CD4-positive, alpha-beta T cell treated with Interleukin-21 for 1 hour (primary cell): ENCODE measurements at places on chromosomes 16 and 17.
A peak's percentile ranks its signal among the peaks of the same experiment; 100 is the strongest.

DNA sequence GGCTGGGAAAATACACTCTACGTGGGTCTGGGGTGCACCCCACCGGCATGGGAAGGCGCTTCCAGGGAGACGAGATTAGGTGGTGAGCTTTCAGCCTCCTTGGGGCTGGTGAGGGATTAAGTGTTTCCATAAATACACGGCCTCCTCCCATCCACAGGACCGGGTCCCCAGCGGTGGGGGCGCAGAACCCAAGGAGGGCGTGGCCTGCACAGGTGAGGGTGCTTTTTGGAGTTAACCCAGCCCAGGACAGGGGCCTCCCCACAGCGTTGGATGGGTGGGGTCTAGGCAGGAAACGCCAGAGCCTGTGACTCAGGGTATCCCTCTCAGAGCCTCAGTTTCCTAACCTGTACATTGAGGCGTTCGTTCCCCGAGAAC, 1.1 kb downstream of the C16orf74 start:
- DNase-seq = no peak

- no peak for DNase-seq
Observed at GRCh38 chr17:17884391-17885357, 47.9 kb upstream of the SREBF1 start.

GRCh38 chr16:47008174-47008573, 34.7 kb upstream of the DNAJA2 start:
- no peak for DNase-seq

GRCh38 chr17:27571563-27572352, 59.2 kb upstream of the LGALS9 start:
- no peak for DNase-seq

DNA sequence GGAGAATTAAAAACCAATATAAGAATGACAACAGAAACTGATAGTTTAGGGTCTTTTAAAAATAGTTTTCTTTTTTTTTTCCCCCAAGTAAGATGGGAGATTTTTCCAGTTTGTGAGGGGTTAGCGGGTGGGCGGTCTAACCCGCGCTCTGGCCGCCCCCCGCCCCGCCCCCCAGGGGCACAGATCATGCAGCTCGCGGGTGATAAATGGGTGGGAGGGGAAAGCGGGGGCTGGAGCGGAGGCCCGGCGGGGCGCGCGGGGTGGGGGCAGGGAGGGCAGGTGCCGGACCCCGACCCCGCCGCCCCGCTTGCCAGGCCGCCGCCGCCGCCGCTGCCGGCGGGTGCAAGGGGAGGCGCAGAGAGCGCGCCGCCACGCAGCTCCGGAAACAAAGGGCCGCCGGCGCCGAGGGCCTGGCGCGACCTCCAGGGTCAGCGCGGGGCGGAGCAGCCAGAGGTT, 60.1 kb upstream of the GSE1 start:
- no peak for DNase-seq

- DNase-seq = no peak
Observed at GRCh38 chr16:4071686-4072561, 44.3 kb downstream of the ADCY9 start.

DNA sequence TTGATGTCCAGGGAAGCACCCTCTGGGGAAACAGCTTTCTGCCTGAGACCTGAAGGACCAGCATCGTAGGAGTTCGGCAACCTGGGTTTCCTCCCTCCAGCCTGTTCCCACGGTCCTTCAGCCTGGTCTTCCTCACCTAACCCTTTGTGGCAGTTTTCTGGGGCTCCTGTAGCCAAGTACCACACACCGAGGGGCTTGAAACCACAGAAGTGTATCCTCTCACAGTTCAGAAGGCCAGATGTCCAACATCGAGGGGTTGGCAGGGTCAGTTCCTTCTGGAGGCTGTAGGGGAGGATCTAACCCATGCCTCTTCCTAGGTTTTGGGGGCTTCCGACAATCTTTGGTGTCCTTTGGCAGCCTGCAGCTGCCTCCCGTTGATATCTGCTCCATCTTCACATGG, 381.0 kb upstream of the TNRC6C start:
- no peak for DNase-seq

GRCh38 chr16:67651847-67652246, 6.9 kb downstream of the CARMIL2 start:
- DNase-seq = no peak

GRCh38 chr16:12016291-12016947, 39.9 kb downstream of the SNX29 start:
- no peak for DNase-seq

DNA sequence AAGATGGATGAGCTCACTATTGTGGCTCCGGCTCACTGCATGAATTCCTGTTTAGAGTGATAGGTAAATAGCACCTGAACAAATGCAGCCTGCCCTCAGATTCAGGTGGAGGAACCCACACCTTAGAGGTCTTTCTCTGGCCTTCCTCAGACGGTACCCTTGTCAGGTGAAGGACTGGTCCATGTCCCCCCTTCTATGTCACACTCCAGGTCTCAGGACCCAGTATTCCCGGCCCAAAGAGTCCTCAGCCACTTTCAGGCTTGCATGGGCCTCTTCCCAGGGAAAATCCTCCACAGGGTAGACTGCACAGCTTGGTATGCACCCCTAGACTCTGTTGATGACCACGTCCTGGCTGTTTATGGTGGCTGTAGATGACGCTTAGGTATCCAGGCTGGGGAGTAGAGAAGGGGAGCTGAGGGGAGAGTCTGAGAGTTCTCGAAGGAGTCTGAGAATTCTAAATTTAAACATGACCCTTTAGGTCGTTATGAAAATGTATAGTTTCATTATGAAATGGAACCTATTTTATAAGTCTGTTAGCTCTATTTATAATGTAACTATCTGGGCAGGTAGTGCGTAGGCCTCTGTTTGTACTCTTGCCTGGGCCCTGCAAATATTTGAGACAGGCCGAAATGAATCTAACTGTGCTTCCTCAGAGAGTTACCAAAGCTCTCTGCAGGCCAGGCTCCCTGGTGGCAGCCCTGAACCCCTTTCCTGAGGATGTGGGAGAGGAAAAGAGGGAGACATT, 32.5 kb upstream of the CCR7 start:
- peak; percentile 21 for DNase-seq

DNA sequence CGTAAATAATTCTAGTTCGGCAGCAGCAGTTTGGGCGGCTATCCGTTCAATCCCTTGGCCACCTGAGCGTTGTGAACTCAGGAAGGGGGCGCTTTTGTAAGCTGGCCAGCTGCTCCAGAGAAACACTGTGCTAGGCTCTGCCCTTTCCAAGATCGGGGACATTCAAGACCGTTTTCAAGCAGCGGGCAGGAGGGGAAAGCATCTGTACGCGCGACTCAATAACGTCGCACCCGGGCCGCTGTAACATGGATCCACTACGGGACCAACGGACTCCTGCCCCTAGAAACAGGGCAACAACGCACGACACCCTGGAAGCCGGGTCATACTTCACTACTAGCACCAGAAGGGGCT, 463 bp downstream of the TOP2A start:
- DNase-seq = no peak

DNA sequence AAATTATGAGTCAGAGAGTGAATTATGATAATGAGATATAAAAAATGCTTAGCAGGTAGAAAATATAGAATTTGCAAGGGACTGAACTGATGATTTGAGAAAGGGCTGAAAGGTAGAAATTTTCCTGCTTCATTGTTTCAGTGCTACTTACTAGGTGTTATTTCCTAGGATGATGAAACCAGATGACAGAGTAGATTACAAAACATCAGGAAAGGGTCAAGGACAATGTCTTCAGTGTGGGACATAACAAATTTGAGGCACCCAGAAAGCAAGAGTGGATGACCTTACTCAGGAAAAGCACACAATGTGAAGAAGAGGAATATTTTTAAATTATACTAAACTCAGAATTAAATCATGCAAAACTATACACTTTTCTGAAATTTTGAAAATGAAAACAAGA, 102.1 kb downstream of the SHCBP1 start:
- DNase-seq = no peak

GRCh38 chr17:35171834-35172233, 22.4 kb downstream of the SLC35G3 start:
- peak; percentile 50 for DNase-seq

DNA sequence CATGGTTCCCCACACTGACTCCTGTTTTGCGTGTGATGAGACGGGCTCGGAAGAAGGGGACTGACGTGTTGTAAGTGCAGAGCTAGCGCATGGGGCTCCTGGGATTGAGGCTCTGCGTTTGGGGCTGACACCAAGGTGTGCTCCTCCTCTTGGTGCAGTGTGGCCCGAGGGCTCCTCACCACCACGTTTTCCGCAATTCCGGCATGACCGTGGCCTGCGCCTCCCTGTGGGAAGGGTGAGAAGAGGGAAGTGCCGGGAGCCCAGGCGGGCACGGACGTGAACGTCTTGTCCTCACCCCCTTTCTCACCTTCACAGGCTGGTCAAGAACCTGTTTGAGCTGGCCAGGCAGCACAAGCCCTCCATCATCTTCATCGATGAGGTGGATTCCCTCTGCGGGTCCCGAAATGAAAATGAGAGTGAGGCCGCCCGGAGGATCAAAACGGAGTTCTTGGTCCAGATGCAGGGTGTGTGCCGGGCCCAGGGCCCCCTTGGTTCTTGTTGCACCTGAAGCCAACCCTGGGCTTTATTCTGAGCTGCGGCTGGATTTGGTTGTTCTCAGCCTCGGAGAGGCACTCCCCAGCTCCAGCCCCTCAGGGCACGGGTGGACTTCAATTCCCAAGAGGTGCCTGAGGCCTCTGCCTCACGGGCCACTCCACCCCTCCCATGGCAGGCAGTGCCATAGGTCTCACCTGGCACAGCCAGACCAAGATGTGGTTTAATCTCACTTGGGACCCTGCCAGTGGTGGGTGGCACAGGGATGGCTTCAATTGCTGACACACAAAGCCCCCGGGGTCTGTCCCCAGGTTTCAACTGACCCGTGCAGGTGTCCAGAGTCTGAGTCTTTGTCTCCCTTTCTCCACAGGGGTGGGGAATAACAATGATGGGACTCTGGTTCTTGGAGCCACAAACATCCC, 8.9 kb downstream of the VPS4A start:
- no peak for DNase-seq

DNA sequence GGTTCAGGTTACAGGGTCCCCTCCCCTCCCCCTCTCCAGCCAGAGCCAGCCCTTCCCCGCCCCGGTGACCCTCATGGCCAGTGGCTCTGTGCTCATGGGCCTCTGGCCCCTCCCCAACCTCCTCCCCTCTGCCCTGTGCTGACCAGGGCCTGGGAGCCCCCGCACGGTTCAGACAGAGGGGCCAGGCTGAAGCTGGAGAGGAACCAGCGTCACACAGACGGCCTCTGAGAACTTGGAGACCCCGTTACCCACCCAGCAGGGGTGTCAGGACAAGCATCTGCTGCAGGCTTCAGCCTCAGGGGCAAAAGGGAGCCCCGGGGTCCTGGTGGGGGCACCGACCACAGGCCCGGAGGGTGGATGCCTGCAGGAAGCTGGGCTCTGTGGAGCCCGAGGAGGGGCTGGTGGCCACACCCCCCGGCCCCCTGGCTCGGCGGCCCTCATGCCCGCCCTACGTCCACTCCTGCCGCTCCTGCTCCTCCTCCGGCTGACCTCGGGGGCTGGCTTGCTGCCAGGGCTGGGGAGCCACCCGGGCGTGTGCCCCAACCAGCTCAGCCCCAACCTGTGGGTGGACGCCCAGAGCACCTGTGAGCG, at the start of gene WFIKKN1:
Gene WFIKKN1 (plus strand): TSS at position 171 of the 591 bp plus-strand sequence. CDS start 269 bp downstream, at position 440.
- no peak for DNase-seq

GRCh38 chr16:10744370-10745030, 858 bp downstream of the NUBP1 start:
- DNase-seq = no peak

GRCh38 chr16:66131156-66131807, 235.2 kb upstream of the CDH5 start:
- no peak for DNase-seq

GRCh38 chr17:14305785-14306496, 5.1 kb downstream of the HS3ST3B1 start:
- no peak for DNase-seq

GRCh38 chr17:55416000-55416399, 5.6 kb downstream of the MMD start:
- DNase-seq = no peak

- DNase-seq = peak; percentile 70
Observed at GRCh38 chr16:11233727-11234376, 22.2 kb downstream of the SOCS1 start.

- peak; percentile 56 for DNase-seq
Observed at GRCh38 chr17:9021158-9021991, at the start of gene NTN1. Gene NTN1 (plus strand): TSS chr17:9021510. CDS start chr17:9022374, 864 bp downstream.

GRCh38 chr16:51500306-51500705, 349.2 kb upstream of the SALL1 start:
- DNase-seq = no peak

DNA sequence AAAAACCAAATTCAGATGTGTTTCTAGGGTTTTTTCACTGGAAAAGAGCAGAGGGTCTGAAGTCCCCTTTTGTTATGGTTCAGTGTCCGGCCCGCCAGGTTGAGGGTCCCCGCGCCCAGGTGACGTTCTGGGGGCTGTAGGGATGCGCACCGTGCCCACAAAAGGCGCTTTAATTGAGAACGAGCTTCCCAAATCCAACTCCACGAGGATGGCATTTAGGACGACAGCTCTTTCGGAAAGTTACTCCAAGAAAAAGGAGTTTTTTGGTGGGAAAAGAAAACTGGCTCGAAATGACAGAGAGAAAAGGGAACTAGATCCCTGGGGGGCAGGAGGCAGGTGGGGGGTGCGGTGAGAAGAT, 15.9 kb upstream of the ZFHX3 start:
- no peak for DNase-seq

GRCh38 chr17:59963738-59964481, 630 bp downstream of the RNFT1 start:
- DNase-seq = peak; percentile 51

DNA sequence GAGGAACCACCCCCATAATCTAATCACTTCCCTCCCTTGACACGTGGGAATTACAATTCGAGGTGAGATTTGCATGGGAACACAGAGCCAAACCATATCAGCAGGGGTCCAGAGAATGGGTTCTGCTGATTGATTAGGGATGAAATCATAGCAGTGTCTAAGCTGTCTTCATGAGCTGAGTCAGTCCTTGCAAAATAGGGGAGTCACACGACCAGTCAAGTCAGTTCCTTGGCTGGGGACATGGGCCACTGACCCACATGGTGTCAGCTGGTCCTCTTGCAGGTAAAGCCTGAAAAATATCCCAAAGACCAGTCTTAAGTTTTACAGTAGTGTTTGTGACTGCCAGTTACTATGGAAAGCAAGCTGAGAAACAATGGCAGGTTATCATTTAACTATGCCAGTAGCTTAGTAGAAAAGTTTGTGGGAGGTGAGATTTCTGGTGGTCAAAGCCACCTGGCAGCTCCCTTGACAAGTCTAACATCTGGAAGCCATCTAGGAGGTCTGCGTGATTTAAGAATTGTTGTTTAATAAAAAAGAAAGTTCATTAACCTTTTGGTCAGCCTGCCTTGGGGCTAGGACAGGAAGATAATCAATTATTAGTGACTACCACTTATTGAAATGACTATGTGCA, 15.7 kb upstream of the ATF7IP2 start:
- no peak for DNase-seq

DNA sequence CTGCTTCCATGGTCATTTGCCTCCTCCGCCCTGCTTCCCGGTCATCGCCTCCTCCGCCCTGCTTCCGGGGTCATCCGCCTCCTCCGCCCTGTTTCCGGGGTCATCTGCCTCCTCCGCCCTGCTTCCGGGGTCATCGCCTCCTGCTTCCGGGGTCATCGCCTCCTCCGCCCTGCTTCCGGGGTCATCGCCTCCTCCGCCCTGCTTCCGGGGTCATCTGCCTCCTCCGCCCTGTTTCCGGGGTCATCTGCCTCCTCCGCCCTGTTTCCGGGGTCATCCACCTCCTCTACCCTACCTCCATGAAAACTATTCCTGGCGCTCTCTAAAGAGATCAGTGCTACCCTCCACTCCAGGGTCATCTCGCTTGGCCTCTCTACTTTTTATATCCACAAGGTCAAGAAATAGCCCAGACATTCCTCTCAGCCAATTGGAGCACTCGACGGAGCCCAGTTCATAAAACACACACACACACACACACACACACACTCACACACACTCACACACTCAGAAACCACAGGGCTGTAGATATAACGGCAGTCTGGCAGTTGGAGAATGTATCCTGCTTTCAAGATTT, 44.8 kb downstream of the TRARG1 start:
- DNase-seq = no peak
